HFFc6 (cell line): ENCODE measurements at places on chromosomes 16 and 17. TPM values are rescaled to one million over a fixed set of nuclear protein-coding genes. Genes with fewer than 3 reads are reported as not detected.

The ADAD2 gene
- total RNA-seq = not detected in 2 replicates

The PRSS53 gene
- 1.1 and 2.6 TPM in 2 replicates for total RNA-seq

DNA sequence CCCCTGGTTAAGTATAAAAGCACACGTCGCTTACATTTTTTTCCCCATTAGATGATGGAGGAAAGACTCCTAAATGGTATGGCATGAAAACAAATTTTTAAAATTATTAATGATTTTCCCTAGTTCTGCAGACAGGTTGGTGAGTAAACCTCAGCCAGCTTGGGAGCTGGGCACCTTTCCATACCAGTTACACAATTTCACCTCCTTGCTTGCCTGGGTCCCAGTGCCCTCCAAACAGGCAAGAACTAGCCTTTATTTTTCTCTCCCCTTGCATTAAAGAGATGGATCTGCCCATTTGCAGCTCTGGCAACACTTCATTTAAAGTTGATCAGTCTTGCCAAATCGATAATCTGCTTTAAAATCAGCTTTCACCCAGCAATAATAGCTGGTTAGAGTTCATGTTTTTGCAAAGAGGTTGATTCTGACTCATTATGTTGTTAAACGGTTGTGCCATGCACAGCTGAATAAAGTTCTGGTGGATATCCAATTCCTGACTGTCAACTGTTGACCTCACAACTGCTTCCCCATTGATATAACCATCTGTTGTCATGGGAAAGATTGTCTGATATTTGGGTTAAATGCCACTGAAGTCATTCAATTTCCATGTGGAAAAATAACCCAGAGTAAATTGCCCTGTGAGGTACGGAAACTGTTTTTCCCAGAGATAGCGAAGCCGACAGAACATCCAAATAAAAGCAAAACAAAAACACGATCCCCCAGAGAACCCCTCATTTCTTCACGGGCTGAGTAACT is 1.3 kb downstream of the C17orf58 start:
- DNase-seq = peak; percentile 88
- H3K27ac ChIP-seq = peak overlapping the region; percentile 75
- no peaks in the 10 kb centered on the region; the same call in 1 of the 2 replicates for H3K27me3 ChIP-seq
- H3K36me3 ChIP-seq = no peaks in the 10 kb centered on the region
- peaks cover 33% of the 10 kb centered on the region for H3K4me1 ChIP-seq

DNA sequence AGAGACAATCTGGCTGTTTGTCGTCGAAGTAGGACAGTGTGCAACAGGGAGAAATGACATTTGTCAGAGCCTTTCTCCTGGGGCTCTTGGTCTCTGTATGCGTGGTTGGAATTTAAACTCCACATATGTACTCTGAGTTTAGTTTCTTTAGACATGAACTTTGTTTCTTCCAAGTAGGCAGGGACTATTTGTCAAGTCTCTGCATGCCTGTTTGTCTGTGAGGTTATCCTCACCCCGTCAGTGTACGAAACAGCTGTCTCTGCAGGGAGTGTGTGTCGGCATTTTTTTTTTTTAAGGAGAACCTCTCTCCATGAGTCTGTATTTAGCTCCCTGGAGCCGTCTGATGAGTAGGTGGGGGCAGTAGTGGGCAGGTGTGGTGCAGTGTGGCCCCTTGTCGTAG is 29.7 kb downstream of the NDEL1 start:
- H3K27me3 ChIP-seq = peaks cover 2% of the 10 kb centered on the region
- no peak for DNase-seq
- H3K36me3 ChIP-seq = peaks cover 17% of the 10 kb centered on the region

DNA sequence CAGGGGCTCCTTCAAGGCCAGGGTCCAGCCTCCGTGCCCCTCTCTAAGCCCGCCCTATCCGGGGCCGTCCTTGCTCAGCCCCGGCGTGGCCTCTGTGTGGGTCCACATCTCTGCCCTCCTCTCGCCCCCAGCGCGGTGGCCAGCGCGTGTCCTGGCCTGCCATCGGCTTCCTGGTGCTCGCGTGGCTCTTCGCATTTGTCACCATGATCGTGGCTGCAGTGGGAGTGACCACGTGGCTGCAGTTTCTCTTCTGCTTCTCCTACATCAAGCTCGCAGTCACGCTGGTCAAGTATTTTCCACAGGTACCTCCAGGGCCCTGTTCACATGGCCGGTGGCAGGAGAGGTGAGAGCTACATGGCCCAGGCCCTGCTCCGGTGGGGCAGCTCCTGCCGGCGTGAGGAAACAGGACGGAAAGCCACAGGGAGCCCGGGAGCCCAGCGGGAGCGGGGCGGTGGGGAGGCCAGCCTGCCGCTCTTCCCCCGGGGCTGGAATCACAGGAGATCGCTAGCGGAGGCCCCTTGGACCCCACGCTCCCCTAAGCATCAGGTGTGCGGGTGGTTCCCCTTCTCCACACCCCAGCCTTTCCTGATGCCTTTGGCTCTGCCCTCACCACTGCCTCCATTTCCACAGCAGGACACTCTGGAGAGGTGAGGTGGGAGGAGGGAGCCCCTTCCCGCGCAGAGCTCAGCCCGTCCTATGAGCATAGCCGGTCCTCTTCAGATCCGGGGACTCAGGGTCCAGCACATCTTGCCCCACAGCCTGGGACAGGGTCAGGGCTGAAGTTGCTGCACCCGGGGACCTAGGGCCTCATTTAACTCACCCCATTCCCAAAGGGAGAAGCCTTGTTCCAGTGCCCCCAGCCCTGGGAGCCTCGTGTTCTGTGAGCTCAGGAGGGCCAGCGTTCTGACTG is 10.2 kb downstream of the TAX1BP3 start:
- peak overlapping the region; percentile 29; the same call in 1 of the 2 replicates for H3K27ac ChIP-seq
- DNase-seq = no peak
- no peaks in the 10 kb centered on the region for H3K36me3 ChIP-seq
- peaks cover 28% of the 10 kb centered on the region for H3K27me3 ChIP-seq
- no peak overlapping the region for H3K4me3 ChIP-seq

The CES1 gene
- not detected in 3 replicates for total RNA-seq

DNA sequence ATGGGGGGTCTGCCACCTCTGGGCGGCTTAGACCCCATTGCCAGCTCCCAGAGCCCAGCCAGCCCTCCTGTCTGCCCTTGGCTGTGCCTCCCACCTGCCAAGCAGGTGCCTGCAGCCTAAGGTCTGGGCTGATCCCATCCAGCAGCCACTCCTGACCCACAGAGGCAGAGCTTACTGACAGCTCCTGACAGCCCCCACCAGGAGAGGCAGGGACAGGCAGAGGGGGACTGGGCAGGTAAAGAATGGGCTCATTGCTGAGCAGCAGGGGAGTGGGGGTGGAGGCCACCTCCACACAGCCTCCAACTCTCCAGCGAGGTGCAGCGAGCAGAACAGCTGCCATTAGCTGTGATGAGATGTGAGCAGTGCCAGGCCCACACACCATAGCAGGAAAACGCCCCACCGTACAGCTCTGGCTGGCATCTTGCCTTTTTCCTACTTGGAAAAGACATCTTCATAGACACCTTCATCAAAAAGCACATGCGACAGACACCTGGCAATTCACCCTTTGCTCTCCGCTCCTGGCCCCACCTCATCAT is 164.4 kb downstream of the C16orf78 start:
- 0 out of 2 replicates have a peak, but pooled peaks cover 4% of the 10 kb centered on the region for H3K36me3 ChIP-seq
- no peak overlapping the region for H3K27ac ChIP-seq
- no peak for DNase-seq
- no peak overlapping the region for H3K4me3 ChIP-seq

DNA sequence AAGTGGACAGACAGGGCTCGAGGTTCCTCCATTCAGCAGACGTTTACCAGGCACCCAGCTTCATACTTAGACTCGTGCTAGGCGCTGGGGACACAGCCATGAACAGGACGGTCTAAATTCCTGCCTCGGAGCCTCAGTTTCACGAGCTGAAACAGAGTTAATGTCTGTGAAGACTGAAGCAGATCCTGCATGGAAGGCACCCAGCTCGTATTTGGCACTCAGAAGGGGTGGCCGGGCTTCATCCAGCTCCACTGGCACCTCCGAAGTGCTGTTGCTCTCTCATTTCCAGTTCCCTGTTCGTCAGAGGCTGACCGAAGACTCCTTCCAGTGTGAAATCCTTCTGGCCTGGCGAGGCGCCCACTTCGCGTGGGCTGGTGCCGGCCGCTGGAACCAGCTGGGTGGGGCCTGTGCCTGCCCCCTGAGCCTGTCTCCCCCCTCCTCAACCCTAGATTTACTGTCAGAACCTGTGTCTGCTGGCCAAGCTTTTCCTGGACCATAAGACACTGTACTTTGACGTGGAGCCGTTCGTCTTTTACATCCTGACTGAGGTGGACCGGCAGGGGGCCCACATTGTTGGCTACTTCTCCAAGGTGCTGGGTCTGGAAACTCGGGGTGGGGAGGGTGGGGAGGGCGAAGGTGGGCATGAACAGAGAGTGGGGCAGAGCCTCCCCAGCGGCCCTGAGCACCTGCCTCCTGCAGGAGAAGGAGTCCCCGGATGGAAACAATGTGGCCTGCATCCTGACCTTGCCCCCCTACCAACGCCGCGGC is 5.8 kb downstream of the PRSS8 start:
- no peak overlapping the region for H3K4me3 ChIP-seq
- H3K27me3 ChIP-seq = peaks cover 13% of the 10 kb centered on the region
- no peak overlapping the region for H3K27ac ChIP-seq
- peaks cover 8% of the 10 kb centered on the region for H3K4me1 ChIP-seq
